ENCODE measurements at places on chromosomes 16 and 17.

GRCh38 chr16:53099318-53100130, 44.7 kb downstream of the CHD9 start:
- peaks cover 22% of the 10 kb centered on the region for H3K4me1 ChIP-seq
- H3K27me3 ChIP-seq = no peaks in the 10 kb centered on the region
- DNase-seq = no peak

DNA sequence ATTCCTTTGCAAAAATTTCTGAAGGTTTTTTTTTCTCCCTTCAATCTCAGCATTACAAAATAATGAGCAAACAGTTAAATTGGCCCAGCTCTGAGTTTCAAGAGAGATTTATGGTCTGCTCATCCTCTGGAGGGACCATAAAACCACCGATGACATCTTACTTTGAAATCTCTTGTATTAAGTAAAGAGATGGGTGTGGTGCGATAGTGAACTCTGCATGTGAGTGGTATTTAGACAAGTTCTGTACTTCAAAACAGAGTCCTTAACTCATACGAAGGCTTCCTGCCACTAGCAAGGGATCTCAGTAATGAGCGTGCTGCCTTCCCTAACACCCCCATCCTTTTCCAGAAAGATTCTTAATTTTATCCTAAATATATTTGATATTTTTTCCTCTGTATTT, 2.1 kb downstream of the FAM20A start:
- H3K4me1 ChIP-seq = no peaks in the 10 kb centered on the region
- DNase-seq = no peak
- peaks cover 16% of the 10 kb centered on the region for H3K27me3 ChIP-seq
- H3K27ac ChIP-seq = no peak overlapping the region
- H3K4me3 ChIP-seq = no peak overlapping the region

- no peak for DNase-seq
- H3K36me3 ChIP-seq = no peaks in the 10 kb centered on the region
- no peaks in the 10 kb centered on the region for H3K4me1 ChIP-seq
- no peak overlapping the region for H3K27ac ChIP-seq
- H3K27me3 ChIP-seq = 0 out of 2 replicates have a peak, but pooled peaks cover 2% of the 10 kb centered on the region
Measured at GRCh38 chr16:17830651-17831050, 359.9 kb upstream of the XYLT1 start.

DNA sequence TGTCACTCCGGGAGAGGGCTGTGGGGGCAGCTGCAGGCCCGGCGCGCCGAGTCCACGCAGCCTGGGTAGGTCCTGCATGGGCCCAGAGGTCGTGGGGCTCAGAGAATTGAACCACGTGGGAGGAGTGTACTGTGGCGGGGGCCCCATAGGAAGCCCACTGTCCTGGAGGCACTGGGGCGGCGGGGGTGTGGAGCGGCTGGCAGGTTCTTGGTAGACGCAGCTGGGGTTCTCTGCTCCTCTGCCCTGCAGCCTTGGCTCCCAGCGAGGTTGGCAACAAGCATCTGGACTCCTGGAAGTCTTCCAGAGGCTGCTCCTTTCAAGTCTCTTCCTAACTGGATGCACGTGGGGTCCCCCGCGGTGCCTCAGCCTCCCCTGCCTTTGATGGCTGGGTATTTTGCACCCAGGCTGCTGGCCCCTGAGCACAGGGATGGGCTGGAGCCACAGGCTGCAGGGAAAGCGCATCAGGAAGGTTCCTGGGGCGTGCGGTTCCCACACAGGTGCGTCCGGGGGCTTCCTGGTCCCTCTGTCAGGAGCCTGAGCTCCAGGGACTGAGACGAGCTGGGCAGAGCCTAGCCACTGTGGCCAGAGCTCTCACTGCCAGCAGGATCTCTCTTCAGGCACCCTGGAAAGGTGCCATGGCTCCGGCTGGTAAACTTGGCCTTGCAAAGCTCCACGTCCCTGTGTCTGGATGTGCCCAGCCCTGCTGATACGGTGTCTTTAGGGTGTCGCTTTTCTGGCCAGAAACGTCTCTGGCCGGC, 9.3 kb downstream of the KCTD5 start:
- H3K27ac ChIP-seq = no peak overlapping the region
- H3K27me3 ChIP-seq = no peaks in the 10 kb centered on the region
- no peak for DNase-seq
- H3K4me3 ChIP-seq = no peak overlapping the region
- H3K36me3 ChIP-seq = no peaks in the 10 kb centered on the region

DNA sequence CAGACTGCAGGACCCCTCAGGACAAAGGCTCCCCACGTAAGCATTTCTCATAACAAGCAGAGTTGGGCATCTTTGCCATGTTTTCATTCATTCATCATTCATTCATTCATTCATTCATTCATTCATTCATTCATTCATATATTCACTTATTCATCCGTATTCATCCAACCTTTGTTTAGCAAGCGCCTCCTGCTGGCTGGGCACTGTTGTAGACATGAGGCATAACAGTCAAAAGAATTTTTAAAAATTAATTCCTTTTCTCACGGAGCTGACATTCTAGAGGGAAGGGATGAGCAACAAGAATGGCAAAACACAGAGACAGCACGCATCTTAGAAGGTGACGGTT, 351.7 kb upstream of the TNRC6C start:
- H3K4me3 ChIP-seq = no peak overlapping the region
- H3K4me1 ChIP-seq = no peaks in the 10 kb centered on the region
- no peak for DNase-seq
- H3K36me3 ChIP-seq = no peaks in the 10 kb centered on the region

GRCh38 chr17:43709210-43709609, 47.5 kb upstream of the MEOX1 start:
- no peak for DNase-seq
- no peak overlapping the region for H3K4me3 ChIP-seq
- no peak overlapping the region for H3K27ac ChIP-seq
- H3K36me3 ChIP-seq = no peaks in the 10 kb centered on the region
- H3K4me1 ChIP-seq = no peaks in the 10 kb centered on the region
- no peaks in the 10 kb centered on the region for H3K27me3 ChIP-seq

GRCh38 chr17:81863833-81864768, 3.8 kb upstream of the P4HB start:
- peaks cover 3% of the 10 kb centered on the region for H3K36me3 ChIP-seq
- DNase-seq = no peak
- peak overlapping the region; percentile 55 for H3K27ac ChIP-seq
- no peaks in the 10 kb centered on the region for H3K27me3 ChIP-seq

DNA sequence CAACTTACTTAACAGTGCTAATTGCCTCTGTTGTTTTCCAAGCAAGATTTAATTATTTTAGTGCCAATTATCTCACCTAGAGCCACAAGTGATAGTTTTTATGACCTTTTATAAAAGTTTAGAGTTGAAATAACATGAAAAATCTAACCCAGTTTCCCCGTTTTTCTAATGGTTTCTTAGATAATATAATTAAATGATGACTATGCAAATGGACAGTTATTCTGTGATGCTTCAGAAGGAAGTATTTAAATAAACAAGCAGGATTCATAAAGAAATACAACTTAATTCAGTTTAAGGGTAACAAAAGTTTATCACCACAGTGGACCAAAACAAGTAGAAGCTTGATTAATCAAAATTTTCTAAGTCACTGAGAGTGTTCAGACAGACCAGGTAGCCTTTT, 721.2 kb upstream of the SOX9 start:
- no peaks in the 10 kb centered on the region for H3K27me3 ChIP-seq
- no peak overlapping the region for H3K27ac ChIP-seq
- DNase-seq = no peak
- no peaks in the 10 kb centered on the region for H3K4me1 ChIP-seq
- H3K36me3 ChIP-seq = no peaks in the 10 kb centered on the region
- no peak overlapping the region for H3K4me3 ChIP-seq

DNA sequence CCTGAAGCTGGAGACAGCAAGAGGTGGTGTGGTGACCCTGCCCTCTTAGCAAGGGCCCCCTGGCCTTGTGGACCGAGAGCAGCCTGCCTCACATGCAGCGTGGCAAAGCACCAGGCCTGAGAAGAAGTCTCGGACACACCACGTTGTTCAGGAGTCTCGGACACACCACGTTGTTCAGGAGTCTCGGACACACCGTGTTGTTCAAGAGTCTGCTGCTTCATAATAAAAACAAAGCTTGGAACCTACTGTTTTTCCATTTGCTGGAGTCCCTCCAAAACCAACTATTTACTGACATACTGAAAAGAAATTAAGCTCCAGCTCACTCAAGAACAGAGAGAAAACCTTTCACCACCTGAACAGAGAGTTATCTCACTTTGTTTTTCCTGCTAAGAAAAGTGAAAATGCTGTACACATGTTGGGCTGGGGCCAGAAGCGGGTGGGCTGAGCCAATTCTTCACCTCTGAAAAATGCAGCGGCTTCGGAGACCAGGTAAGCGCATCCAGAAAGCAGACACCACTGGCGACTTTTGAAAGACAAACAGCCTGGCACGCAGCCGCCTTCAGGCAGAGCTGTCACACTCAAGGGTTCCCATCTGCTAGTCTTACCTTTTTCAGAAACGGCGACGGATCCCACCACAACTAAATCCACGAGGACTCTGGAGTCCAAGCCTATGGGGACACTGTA, 8.9 kb downstream of the MTHFSD start:
- no peaks in the 10 kb centered on the region for H3K27me3 ChIP-seq
- H3K4me1 ChIP-seq = no peaks in the 10 kb centered on the region
- peaks cover 3% of the 10 kb centered on the region for H3K36me3 ChIP-seq

DNA sequence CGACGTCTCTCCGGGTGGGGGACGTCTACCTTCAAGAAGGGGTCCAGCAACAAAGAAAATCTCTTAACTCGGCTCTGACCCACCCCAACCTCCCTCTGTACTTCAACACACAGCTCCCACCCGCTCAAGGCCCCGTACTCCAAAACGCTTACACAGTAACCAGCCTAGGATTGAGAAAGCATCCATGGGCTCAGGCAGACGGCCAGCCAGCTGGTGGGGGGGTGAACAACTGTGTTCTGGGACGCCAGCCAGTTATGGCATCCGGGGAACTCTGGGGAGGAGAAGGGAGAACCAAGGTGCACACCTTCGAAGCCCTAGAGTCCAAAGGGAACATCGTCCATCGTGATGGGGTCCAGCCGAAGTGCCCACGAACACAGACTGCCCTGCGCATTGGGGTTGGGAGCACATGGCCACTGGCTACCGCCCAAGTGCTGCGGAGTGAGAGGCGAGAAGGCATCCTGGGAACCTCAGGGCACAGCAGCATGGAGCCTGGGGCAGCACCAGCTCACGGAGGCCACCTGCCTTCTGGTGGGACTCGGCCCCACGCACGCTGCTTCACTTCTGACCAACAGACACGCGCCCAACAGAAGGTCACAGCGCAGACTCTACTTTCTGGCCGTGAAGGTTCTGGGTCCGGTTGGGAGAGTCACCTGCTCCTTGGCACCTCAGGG, 14.3 kb downstream of the SLC16A3 start:
- no peaks in the 10 kb centered on the region for H3K27me3 ChIP-seq
- DNase-seq = no peak
- H3K27ac ChIP-seq = peak overlapping the region; percentile 95
- no peak overlapping the region for H3K4me3 ChIP-seq
- H3K4me1 ChIP-seq = peaks cover 89% of the 10 kb centered on the region
- no peaks in the 10 kb centered on the region for H3K36me3 ChIP-seq

DNA sequence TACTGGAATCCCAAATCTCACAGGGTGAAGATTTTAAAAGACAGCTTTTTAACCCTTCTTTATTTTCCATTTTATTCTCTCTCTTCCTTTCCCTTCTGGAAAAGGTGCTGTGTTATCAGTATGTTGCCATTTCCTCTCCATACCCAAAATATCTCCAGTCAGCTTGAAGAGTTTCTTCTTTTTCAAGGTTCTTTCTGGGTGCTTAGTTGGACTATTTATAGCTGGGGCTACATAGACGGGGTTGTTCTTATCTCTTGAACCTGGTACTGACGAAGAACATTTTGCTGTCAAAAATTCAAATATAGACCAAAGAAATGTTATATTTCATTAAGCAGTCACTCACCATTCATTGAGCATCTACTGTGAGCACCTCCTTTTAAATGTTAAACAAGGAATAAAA, 48.6 kb downstream of the IST1 start:
- H3K27me3 ChIP-seq = no peaks in the 10 kb centered on the region
- no peaks in the 10 kb centered on the region for H3K4me1 ChIP-seq
- no peak for DNase-seq
- H3K36me3 ChIP-seq = no peaks in the 10 kb centered on the region
- H3K27ac ChIP-seq = no peak overlapping the region

GRCh38 chr17:83086199-83086880, 6.9 kb downstream of the METRNL start:
- no peak for DNase-seq
- H3K36me3 ChIP-seq = no peaks in the 10 kb centered on the region
- H3K4me3 ChIP-seq = no peak overlapping the region
- H3K27me3 ChIP-seq = no peaks in the 10 kb centered on the region

- no peak overlapping the region for H3K27ac ChIP-seq
- peaks cover 4% of the 10 kb centered on the region for H3K27me3 ChIP-seq
- DNase-seq = no peak
- no peaks in the 10 kb centered on the region for H3K4me1 ChIP-seq
- H3K4me3 ChIP-seq = no peak overlapping the region
Measured at GRCh38 chr17:41004397-41004796, 4.5 kb downstream of the KRTAP3-1 start.

DNA sequence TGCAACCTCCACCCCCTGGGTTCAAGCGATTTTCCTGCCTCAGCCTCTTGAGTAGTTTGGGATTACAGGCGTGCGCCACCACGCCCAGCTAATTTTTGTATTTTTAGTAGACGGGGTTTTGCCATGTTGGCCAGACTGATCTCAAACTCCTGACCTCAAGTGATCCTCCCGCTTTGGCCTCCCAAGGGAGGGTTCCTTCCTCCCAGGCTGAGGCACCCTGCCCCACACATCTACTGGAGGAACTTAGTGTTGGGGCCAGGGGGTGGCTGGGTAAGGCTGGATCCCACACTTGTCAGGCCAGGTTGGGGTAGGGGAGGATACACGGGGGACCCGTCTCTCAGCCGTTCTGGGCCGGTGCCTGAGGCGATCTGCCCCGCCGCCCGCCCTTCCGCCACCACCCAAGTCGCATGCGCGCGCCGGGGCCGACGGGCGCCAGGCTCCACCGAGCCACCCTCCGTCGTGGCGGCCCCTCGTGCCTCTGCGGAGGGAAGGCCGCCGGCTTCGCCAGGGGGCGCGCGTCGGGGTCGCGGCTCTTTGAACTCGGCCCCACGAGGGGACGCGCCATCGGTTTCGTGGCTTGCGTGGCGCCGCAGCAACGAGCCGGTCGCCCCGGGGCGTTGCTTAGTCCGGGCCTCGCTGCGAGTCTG, 15.9 kb downstream of the GRB7 start:
- H3K27ac ChIP-seq = peak overlapping the region; percentile 80
- H3K4me3 ChIP-seq = peak overlapping the region; percentile 58
